NCI-H1105 treated with DMSO at 0.1 percent for 48 hours (cell line): ENCODE measurements at places on chromosomes 11 and 22.
A peak's percentile ranks its signal among the peaks of the same experiment; 100 is the strongest.

DNA sequence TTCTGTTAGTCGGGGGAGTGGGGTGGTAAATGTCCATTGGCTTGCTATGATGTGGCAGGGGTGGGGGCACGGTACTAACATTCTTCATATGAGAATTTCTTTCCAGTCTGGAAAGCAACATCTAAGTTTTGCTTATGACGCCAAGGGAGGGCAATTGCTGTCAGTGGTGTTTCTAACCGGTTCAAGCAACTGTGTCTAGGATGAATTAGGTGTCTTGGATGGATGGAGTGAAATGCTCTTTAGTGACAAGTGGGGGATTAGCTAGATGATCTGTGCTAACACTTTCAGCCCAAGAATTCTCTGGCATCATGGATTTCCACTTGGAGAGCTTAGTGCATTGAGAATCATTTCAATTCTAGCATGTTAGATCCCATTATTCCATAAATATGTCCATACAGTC lies 262.6 kb upstream of the SORL1-AS1 start:
- no peak for DNase-seq

- DNase-seq, result peak; percentile 7
Measured at GRCh38 chr11:120752668-120753067, 241.1 kb downstream of the GRIK4 start.

DNA sequence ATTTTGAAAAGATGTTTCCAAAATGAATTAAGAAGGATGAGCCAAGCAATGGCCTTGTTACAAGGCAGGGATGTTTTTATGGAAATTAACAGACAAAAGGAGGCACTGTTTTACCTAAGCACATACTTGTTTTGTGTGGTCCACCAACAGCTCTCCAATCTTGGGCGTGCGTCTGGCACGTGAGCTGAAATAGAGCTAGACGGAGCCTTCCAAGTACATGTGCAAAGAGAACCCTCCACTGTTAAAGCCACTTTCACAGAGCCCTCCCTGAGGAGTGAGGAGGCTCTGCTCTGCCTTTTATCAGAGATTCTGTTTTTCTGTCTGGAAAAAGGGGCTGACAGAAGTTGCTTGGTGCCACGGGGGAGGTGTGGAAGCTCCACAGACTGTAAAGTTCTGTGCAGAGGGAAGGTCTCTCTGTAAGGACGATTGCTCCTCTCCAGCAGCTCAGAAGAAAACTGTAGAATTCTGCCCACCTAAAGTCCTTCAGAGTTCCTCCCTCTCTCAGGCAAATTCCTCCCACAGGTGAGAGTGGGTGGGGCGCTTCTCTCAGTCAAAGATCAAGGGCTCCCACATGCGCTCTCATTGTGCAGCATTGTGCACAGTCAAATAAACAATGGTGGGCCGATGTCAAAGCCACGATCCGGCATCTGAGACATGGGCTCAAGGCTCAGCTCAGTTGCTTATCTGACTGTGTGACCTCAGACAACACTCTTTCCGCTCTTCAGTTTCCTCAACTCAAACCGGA lies 92.6 kb upstream of the CSNK2A3 start:
- no peak for DNase-seq

- DNase-seq, result no peak
Measured at GRCh38 chr11:115127790-115128189, 376.4 kb downstream of the CADM1 start.

DNA sequence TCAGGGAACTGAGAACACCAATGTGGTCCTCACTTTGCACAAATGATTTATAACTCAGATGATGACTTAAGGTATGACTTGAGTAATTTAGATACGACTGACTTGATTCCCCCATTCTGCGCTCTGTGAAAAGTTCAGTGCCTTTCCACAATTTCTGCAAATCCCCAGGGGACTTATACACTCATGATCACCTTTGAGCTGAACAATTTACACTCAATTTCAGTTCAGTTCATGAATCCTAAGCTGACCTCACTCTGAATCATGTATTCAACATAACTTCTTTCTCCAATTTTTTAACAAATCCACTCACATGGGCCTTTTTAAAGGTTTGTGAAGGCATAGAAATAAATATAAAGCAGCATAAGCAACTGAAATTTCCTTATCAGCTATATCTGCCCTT lies 274.2 kb downstream of the FAM76B start:
- DNase-seq, result no peak

- no peak for DNase-seq
Measured at GRCh38 chr11:8190431-8190830, 21.6 kb upstream of the RIC3 start.

- DNase-seq, result no peak
Measured at GRCh38 chr11:125072218-125072960, 9.3 kb downstream of the SLC37A2 start.

DNA sequence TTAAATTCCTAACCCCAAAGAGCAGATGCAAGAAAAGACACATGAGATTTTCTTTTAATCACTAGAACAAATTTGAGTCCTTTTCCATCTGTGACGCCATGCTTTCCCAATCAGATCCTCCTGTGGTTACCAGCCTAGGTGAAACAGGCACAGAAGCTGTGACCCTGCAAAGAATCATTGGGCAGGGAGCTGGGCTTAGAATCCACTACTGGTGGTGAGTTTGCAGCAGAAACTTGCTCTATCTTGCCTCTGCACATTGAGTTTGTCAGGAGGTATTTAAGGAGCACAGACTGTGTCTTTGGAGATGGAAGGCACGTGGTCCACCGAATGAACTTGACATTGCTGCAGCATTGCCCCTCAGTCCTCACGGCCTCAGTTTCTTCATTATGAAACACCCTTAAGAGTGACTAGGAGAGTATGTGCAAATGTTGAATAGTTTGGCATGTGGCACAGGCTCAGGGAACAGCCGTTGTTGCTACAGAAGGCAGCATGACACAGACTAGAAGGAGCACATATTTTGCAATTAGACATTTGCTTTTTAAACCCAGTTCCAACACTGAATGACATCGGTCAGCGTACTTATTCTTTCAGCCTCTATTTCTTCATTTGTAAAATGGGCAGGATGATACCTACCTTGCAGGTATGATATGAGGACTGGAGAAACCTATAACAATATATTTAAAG lies 127.6 kb downstream of the DBX1 start:
- no peak for DNase-seq

DNA sequence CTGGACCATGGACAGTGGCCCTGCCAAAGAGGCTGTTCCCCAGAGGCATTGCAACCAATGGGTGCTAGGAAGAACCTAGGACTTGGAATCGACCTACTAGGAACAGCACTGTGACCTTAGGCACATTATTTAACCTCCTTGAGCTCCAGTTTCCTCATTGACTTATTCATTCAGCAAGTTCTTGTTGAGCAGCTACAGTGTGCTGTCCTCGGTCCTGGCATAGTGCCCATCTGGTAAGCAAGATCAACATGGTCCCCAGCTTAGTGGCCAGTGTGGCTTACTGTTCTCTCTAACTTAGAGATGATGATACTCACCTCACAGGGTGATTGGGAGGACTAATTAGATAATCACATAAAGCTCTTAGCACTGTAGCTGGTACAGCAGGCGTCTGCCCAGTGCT lies 8.2 kb downstream of the ABCG4 start:
- no peak for DNase-seq

- peak; percentile 10 for DNase-seq
Measured at GRCh38 chr11:95138448-95138847, 48.8 kb downstream of the ENDOD1 start.

- no peak for DNase-seq
Measured at GRCh38 chr11:88402784-88403183, 65.2 kb upstream of the CTSC start.

DNA sequence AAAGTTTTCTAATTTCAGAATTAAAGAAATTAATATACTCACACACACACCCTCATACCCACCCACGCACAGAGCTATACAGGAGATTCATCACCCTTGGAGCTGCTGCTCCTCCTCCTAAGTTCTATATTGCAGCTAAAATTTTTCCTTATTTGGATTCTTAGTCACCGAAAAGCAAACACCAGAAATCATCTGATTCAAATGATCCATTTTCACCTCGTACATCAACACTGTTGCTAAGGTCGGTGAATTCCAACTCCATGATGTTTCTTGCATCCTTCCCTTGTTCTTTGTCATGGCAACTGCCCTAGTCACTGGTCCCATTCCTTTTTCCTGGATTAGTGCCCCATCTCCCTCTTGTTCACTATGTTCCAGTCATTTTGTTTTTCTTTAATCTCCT lies 286.2 kb downstream of the GRM5 start:
- no peak for DNase-seq

DNA sequence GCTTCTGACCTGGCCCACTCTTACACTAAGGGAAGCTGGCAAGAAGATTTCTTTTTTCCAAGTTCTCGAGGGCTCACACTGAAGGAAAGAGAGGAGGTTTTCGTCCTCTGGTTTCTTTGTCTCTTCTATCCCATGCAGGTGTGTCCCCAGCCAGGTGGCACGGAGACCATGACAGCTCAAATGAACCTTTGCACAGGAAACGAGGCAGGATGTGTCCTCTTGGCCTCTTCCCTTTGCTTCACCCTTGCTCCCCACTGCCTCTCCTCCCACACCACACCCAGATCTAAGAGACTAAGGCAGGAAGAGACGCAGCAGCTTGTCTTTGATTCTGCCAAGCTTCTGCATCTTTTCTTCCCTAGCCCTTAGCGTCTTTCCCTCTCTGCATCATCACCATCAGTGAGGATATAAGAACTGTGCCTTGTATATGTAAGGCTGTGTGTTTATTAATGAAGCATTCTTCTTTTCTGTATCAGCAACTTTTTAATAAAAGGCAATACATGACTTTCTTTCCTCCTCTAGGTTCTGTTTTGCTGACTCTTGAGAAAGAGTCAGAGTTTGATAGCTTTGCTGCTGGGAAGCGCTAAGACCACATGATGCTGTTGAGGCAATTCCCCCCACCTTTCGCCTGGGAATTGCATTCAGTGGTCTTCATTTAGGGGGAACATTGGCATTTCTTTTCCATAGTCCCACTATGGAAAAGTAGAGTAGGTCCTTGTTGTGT lies 56.0 kb upstream of the PARVA start:
- DNase-seq, result no peak

DNA sequence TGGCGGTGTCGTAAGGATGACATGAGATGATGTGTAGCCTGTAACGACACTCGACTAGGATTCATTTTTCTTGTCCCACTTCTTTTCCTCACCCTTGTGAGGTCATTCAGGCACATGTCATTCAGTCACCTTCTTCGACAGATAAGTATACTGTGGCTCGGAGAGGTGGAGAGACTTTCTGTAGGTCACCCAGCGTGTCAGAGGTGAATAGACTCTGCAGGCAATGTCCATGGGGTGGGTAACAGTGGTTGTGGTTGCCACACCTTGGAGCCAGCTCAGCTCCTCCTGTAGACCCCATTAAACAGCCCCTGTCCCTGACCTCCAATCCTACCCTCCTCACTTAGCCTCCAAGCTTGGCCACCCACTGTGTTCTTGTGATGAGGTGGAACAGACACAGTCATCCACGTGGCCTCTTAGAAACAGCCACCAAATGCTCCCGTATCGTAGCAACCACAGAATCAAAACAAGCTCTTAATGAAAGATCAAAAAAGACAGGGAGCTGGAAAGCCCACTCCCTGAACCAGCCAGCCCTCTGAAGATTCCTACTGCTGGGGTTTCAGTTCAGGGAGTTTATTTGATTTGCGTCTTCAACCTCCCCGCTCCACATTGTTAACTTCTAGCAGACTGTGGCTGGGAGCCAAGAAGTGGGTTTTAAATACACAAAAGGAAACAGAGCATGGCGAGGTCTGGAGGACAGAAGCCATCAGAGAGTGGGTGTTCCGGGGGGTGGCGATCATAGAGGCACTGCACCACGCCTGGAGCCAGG lies 89.0 kb upstream of the GRK3 start:
- DNase-seq, result peak; percentile 90

- no peak for DNase-seq
Measured at GRCh38 chr22:45615364-45615763, 56.3 kb upstream of the ATXN10 start.

DNA sequence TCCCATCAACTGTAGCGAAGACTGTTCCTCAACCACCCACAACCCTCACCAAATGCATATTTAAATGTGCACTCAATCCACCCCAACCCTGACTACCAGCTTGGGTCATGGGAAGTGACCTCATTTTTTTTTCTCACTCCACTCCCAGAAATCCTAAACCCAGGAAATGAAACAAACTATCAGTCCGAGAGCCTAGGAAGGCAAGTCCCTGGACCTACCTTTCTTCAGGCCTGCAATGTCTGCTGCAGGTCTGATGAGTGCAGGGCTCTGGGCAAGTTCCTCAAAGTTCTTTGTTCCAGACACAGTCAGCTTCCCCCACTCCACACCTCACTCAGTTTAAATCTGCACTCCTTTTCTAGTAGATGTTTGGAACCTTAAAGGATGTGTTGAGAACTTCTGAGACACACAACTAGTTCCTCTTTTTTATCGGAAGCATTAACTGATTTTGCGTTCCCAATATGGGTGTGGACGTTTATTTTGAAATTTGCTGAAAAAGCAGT lies at the start of gene MS4A4E:
MS4A4E (minus strand) TSS at position 398 of the 500 bp plus-strand sequence. CDS start 13,082 bp downstream, outside the sequence.
- no peak for DNase-seq

DNA sequence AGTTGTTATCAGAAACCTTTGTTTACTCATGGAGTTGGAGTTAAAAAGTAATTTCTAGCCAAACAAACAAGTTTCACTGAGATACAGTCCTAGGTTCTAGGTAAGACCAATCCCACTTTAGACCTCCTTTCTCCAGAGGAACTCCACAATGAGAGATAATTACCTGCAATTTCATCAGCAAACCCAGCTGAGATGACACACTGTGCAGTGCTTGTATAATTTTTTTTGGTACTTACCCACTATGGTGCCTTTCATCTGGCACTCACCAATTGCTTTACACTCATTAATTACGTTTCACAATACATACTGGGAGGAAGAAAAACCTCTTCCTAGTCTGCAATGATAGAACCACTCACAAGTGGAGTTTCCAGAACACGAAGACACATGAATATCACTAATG lies 1.8 kb upstream of the MUC15 start:
- DNase-seq, result peak; percentile 49

- peak; percentile 25 for DNase-seq
Measured at GRCh38 chr22:30947816-30948454, 20.6 kb downstream of the MORC2 start.

- no peak for DNase-seq
Measured at GRCh38 chr11:117480221-117480620, 152.6 kb downstream of the CEP164 start.
